ENCODE measurements at places on chromosomes 7 and 10.

GRCh38 chr10:23955456-23956225, 253.3 kb upstream of the KIAA1217 start:
- no peak for DNase-seq

DNA sequence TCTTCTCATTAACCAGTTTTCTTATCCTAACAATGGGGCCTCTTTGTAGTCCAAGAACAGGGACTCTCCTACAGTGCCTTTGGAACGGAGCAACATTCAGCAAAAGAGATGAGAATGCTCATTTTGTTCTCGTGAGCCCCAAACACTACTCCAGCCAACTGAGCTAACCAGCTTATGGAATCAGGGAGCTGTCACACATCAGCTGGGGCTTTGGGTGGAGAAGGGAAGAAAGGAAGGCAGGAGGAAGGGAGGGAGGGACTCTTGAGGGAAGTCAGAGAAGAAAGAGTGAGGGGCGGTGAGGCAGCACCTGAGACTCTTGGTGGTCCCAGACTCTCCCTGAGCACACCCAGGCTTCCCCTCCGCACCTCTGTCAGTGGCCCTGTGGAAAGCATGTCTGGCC, 123.1 kb downstream of the CLEC2L start:
- DNase-seq, result no peak

GRCh38 chr7:38016567-38016966, 96.1 kb downstream of the EPDR1 start:
- no peak for DNase-seq

GRCh38 chr10:62047228-62047892, 145.9 kb downstream of the ARID5B start:
- no peak for DNase-seq

- no peak for DNase-seq
These were observed 120.2 kb upstream of the TMEM229A start for GRCh38 chr7:124152859-124153692.

DNA sequence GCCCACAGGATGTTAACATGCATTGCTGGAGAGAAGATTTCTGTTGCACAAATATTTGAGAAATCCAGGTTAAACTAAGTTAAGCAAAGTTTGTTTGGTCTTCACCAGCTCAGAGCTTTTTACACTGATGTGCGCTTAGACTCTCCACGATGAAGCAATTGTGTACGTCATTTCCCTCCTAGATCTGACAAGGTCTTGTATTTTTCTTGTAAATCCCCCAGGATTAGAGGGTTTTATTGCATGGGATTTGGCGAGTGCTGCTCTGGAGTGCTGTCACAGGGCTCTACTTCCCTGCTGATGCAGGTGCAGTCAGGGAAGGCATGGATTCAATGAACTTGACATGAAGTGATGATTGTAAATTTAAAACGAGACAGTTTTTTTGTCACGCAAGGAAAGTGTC, 173.3 kb downstream of the PDE1C start:
- DNase-seq, result no peak

DNA sequence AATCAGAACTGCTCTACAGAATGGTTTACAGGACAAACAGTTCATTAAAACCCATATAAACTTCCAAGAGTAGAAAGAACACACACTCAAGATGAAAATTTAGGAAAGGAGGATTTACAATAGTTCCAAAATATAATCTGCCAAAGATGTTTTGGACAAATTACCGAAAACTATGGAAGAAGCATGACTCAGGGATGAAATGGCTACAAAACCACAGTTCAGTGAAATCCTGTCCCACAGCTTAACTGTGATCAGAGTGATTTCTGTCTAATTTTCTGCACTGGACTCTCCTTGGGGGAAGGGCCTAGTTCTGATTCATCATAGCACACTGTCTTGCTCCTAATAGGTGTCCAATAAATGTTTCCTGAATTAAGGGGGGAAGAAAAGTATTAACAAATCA, 82.2 kb downstream of the HIPK2 start:
- DNase-seq, result no peak

DNA sequence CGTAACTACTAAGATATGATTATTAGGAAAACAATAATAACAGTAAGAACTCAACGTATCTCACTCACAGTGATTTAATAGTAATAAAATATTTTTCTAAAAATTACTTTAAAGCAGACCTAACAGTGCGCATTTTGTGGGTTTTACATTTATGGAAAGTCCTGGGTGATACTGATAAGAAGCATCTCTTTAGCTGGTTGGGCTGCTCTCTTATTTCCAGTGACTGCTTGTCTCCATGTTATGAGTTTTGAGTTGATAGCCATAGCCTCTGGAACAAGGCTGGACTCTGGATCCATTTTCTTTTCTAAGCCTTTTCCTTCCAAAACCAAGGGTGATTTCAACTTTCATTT, 29.5 kb upstream of the INHBA start:
- DNase-seq, result no peak

DNA sequence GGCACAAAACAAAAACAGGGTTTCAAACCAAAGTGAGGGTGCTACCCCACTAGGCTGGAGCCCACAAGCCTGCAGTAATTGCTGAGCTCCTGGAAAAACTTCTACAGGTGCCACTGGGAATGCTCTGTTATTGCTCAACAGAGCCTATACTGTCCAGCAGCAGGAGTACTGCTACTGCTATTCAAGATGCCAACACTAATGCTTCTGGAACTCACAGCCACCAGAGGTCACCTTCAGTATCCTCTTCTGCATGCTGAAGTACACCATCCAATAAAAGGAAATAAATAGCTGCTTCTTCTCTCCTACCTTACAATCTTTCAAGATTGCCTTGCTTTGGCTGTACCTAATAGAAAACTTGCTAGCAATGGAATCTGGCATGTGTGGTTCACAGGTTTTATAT, 222.0 kb downstream of the LRRN3 start:
- no peak for DNase-seq

DNA sequence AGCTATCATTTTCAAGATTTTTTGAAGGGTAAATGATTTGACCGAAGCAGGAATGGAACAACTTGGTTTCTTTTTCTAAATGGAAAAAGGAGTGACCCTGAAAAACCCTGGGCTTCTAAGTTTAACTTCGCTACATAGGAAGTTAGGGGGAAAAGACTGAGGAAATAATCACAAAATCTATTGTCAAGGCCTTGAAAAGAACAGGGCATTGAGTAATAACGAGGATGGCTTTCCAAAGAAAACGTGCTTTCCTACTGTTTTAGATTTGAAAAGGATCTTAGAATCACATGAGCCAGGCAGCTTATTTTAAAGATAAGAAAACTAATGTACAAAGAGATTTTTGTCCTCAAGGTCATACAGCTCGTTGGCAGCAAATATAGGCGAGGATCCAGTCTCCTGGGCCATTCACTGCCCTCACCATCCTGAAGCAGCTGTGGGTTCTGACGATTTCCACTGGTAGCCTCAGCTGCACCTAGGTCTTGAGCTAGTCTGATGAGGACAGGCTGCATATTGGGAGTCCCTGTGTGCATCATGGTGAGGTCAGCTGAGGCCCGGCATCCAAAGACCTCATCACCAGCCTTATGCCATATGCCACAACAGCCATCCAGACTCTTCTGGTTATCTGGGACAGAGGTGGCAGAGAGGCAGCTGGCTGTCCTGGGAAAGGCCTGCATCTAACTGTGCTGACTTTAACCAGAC, 384.7 kb upstream of the NRP1 start:
- DNase-seq, result no peak

DNA sequence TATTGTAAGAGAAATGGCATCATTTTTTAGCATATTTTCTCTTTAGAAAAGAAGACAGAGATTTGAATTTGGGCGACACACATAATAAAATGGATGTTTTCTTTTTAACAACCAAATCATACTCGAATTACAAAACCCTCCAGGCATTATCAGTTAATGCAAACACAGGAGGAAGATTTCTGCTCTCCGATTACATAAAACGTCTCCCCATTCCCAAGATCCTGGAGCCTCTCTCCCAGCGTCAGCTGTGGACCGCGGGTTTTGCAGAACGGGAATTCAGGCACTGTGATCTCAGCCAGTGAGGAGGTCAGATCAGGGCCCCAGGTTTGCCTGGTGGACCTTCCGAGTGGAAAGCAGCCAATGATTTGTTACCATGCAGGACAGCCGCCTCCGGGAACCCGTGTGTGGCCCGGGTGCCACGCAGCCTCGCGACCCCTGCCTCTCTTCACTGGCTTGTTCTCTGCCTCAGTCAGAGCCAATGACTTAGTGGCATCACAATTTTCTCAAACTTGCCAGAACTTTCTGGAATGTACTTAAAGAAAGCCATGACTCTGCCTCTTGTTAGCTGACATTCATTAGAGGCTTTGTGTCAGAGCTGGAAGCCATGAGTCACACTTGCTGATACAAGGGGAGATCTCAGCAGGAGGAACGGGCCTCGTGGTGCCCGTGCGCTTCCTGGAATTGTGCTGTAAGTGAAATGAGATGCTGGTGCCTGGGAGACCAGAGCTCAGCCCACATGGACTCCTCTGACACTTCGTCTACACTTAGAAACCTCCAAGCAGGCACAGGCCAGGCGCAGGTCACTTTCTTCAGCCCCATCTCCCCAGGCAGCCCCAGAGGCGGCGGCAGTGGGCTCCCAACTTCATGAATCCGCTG, 246.1 kb downstream of the KLF6 start:
- DNase-seq, result no peak

GRCh38 chr10:26029858-26030257, 95.8 kb downstream of the MYO3A start:
- DNase-seq, result no peak

- no peak for DNase-seq
These were observed 60.5 kb upstream of the BET1 start for GRCh38 chr7:94064541-94065191.

GRCh38 chr7:44636926-44637325, 30.5 kb downstream of the OGDH start:
- no peak for DNase-seq

- no peak for DNase-seq
These were observed 140.1 kb downstream of the PLXNA4 start for GRCh38 chr7:132436121-132436520.

DNA sequence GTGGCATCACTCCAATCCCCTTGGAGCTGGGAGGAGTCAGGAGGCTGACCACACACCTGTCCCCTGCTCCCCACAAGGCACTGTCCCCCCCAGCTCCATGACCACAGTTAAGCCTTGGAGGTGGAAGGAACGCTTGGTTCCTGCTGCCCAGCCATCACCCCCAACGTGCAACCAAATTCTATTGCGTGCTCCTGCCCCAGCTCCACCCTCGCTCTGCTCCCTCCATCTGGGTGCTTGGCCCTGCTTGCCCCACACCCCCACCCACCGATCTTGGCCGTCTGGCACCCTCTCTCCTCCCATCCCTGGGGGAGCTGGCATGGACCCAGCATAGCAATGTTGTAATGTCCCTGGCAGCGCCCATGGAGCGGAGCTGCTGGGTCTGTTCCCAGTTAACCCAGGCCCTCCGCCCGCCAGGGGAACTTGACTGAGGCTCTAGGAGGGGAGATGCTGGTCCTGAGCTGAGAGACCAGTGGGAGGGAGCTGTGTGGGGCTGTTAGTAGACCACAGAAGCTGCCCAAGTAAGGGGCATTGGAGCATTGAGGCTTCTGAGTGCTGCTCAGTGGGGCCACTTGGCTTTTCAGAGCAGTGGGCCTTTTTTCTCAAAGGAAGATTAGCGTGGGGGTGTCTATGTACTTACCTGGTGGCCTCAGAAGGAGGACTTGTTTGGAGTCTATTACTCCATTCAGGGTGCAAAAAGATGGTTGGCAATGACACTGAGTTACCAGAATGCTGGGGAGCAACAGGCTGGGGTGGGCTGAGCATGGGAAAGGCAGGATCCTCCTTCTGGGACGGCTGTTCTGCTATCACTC, 1.1 kb downstream of the EPHB6 start:
- DNase-seq, result no peak

DNA sequence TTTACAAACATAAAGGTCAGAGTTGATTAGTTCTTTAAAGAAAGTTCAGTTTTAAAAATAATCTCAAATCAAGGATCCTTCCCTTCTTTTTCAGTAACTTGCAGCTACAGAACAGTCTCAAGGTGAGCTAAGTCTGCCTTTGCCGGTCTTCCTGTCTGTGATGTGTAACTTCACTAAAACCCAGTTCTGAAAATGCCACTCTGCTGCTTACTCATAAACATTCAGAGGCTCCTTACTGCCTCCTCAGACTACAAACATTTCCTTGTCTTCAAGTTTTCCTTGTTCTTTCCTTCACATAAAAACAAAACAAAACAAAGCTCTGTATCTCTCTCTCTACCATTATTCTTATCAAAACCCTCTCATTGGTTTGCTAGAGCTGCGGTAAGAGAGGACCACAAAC, 128.7 kb downstream of the ETV1 start:
- no peak for DNase-seq

DNA sequence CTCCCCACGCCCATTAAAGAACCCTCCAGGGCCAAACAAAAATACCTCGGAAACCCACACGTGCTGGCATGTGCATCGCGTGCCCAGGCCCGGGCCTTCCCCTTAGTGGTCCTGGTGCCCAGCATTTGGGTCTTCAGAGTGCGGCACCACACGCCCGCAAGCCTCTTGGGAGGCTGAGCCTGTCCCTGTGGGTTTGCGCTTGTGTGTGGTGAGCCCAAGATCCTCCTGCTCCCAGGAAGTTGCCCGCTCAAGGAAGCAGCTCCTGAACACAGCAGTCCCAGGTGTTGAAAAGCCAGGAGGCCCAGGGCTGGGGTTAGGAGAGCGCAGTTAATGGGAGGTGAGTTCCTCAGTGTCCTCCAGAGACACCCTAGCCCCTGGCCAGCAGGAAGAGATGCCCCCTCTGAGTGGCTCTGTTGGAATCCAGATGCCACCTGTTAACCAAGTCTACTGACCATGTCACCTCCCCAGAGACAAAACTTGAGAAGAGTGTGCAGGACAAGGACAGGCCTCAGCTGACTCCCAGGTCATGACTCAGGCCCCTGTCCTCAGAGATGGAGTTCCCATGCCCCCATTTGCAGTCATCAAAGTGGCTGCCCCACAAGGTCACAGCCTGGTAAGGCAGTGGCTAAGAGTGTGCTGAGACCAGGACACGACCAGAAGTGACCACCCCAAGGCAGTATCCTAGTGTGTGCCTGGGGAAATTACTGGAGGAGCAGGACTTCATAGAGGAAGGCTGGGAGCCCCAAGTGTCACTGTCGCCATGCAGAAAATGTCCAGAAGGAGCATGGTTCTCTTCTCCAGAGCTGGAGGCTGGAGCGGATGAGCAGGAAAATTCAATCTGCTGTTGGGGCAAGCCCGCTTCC, 5.2 kb downstream of the FZD9 start:
- no peak for DNase-seq

DNA sequence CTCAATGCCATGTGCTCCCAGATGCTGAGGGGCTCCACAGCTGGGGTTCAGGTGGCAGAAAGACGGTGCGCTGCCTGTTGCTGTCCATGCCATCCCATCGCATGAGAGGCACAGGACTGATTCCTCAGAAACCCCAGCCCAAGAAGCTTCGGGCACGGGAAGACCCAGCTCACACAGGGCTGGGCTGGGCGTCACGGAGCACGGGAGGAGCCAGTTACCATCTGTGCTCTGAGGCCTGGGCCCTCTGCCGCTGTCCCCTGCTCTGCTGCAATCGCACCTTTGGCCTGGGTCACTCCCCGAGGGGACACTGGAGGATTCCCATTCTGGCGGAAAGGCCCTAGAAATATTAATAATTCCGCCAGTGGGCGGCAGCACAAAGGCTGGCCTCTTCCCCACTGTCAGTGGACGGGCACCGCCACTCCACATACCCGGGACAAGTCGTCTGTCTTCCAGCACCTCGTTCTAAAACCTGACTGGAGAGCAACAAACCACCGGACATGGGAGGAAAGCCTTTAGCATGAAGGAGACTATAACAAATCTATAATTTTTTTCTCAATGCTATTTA, 92.1 kb downstream of the PIP4K2A start:
- no peak for DNase-seq
